Breast epithelium (tissue), 4 donors: ENCODE measurements at places on chromosomes 1 and 21. TPM values are rescaled to one million over a fixed set of nuclear protein-coding genes. Genes with fewer than 3 reads are reported as not detected.

GRCh38 chr1:35894183-35894582, 11.2 kb downstream of the AGO1 start:
- no peak for DNase-seq

- no peak for DNase-seq
Measured at GRCh38 chr1:41249319-41249718, 7.2 kb upstream of the SCMH1 start.

GRCh38 chr1:116738673-116739370, 15.4 kb upstream of the CD2 start:
- DNase-seq = no peak

DNA sequence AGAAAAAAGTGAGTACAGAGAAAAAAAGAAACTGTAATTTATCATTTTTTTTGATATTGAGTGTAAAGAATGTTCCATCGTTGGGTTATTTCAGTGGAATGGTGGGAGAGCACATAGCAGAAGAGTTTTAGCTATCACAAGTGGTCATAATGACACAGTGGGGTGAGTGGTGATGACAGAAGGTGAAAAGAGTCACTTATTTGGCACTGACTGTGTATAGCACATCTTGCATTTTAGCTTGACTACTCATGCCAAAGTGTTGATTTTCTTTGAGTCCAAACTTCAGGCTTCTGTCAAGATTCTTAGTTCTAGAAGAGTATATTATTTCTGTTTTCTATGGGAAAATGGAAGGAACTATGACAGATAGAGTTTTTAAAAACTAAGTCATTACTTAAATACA, 261.2 kb downstream of the GRIK1 start:
- no peak for DNase-seq

- DNase-seq = no peak
Measured at GRCh38 chr1:205596876-205597275, 34.9 kb downstream of the ELK4 start.

- DNase-seq = no peak
Measured at GRCh38 chr1:222772996-222773379, 36.0 kb downstream of the FAM177B start.

DNA sequence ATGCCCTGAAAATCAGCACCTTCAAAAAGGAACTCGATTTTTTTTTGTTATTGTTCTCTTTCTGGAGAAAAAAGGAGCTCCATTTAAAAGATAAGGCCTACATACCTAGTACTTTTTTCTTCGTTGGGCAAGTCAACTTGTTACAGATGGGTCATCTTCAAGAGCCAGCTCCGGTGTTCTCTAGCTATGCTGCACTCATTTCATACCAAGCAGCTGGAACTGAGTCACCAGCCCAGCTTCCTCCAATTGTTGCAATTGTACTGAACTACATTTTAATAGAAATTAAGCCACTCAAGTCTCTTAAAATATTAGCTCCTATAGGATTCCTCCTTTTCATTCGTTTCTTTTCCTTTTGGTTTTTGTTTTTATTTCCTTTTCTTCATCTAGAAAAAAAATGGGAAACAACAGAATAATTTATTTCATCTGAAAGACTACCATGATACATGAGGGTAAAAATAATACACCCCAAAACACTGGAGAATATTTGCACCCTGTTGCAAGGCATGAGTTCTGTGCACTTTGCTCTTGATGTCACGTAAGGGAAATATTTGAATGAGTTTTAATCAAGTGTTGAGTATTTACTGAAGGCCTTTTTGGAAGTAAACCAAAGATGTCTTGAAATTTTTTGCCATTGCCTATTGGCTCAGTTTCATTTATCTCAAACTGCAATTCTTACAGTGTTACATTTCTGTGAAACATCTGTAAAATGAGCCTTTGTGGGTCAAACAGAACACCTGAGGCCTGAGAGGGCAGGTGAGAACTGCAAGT, 60.5 kb downstream of the CLIC4 start:
- DNase-seq = no peak

The MAD2L2 gene
- total RNA-seq = 47.7 TPM

The INAVA gene
- total RNA-seq = 1.0 TPM

The C1orf94 gene
- total RNA-seq = not detected

The AADACL4 gene
- not detected for total RNA-seq

GRCh38 chr1:44068442-44068921, 37.2 kb upstream of the SLC6A9 start:
- DNase-seq = no peak
